ENCODE measurements at places on chromosomes 11 and 22.

DNA sequence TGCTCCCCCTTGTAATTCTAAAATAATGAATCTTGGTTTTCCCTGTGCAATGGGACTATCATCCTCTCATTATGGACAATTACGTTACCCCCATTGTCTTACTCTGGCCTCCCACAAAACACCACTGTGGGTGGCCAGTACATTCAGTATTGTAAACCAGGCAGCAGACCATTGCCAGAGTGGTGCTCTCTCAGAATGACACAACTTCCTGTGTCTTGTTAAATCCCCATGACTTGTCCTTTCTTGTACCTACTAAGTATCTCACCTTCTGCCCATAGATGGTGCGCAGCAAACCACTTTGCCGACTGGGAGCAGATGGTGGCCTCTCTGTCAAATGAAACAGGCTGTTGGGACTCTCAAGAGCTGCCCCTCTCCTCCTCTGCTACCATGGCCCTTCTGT, 287.1 kb upstream of the RAG2 start:
- no peaks in the 10 kb centered on the region for H3K4me1 ChIP-seq
- H3K4me3 ChIP-seq = no peak overlapping the region
- H3K27ac ChIP-seq = no peak overlapping the region

- no peak overlapping the region for H3K27ac ChIP-seq
- H3K27me3 ChIP-seq = no peaks in the 10 kb centered on the region
- H3K4me1 ChIP-seq = no peaks in the 10 kb centered on the region
- no peak overlapping the region for H3K4me3 ChIP-seq
- H3K36me3 ChIP-seq = no peaks in the 10 kb centered on the region
These were observed 27.6 kb downstream of the TP53I11 start for GRCh38 chr11:44923115-44923514.

- no peak for DNase-seq
- H3K27me3 ChIP-seq = no peaks in the 10 kb centered on the region
- H3K4me3 ChIP-seq = no peak overlapping the region
- H3K27ac ChIP-seq = peak overlapping the region; percentile 6
These were observed 52.9 kb downstream of the C11orf58 start for GRCh38 chr11:16791191-16791961.

DNA sequence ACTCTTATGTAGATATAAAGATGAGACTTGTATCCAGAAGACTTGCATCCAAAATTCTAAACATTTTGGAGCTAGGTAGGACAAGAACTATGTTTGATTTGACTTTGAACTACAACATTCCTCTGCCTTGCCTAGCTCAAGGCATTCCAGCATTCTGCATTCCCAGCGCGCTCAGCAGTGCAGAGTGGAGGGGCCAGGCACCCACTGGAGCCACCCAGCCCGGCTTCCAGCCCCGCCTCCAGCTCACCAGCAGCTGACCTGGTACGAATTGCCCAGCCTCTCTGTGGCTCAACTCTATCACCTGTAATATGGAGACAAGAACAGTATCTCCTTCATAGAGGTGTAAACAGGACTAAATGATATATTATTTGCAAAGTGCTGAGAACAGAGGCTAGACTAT, 28.8 kb downstream of the PRDM10 start:
- H3K27ac ChIP-seq = no peak overlapping the region
- no peak overlapping the region for H3K4me3 ChIP-seq
- H3K27me3 ChIP-seq = no peaks in the 10 kb centered on the region
- peaks cover 9% of the 10 kb centered on the region for H3K36me3 ChIP-seq
- DNase-seq = no peak

DNA sequence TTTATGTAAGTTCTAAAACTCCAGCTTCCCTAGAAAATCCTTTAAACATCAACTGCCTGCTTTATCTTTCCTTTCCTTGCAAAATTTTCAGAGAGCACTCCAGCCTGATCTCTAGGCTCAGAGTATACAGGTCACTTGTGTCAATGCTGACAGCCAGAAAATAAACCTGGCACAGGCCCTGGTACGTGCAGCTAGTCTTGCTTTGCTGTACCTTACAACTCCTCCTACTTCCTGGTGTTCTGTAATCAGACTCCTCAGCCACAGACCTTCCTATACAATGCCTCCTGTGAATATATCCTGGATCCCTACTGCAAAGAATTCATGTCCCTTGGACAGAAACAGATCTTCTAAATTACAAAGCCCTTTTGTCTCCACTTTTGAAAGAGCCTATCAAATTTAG, 24.2 kb upstream of the TMEM123 start:
- no peaks in the 10 kb centered on the region for H3K36me3 ChIP-seq
- peaks cover 64% of the 10 kb centered on the region for H3K4me1 ChIP-seq
- peak; percentile 74 for DNase-seq
- no peaks in the 10 kb centered on the region for H3K27me3 ChIP-seq
- H3K27ac ChIP-seq = peak overlapping the region; percentile 81

DNA sequence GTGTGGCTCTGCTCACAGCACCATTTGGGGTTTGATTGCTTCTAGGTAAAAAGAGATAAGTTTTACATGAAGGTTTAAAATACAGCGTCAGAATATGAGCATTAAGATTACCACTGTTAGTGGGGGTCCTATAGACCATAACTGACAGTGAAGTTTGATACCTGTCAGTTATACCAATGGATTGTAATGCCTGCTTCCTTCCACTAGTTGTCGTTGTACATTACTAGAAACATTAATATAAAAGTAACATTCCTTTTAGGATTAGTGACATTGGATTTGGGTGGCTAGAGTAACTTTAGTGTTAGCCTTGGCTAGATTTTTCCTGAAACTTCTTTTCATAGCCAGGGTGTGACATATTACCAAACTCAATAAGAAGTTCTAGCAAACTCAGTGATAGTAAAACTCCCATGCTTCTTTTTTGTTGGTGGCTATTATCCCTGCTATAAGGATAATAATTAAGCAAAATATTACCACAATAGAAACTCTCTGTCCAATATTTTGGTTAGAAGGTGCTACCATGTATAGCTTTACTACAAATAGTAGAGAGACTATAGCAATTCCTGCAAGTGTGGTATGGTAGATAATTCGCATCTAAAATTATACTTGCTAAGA, 57.1 kb downstream of the FAM181B start:
- H3K4me3 ChIP-seq = no peak overlapping the region
- no peak overlapping the region for H3K27ac ChIP-seq
- H3K36me3 ChIP-seq = no peaks in the 10 kb centered on the region
- H3K27me3 ChIP-seq = peaks cover 10% of the 10 kb centered on the region
- H3K4me1 ChIP-seq = no peaks in the 10 kb centered on the region
- DNase-seq = no peak

DNA sequence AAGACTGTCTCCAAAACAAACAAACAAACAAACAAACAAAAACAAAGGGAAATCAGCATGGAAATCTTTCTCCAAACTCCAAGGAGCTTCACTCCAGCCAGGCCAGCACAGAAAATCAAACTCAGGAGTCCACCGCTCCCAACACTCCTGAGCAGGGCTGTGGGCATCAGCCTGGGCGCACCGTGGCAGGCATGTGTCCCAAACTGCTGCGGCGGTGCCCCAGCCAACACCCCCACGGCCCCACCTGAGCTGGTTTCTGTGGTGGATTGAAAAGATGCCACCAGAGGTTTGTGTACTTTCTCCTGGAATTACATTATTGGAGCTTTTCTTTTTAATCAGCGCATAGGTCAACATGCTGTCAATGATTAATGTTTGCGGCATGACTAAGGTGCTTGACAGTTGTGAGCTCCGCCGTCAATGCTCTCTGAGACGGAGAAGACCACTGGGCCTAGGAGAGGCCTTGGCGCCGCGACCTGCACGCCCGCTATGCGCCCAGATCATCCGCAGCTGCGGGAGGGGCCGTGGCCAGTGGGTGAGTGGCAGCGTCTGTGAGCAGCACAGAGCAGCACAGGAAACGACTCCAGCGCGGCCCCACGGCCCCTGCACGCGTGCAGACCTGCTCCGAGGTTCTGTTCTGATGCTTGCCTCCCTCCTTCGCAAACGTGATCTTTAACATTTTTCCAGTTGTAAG, 18.1 kb downstream of the DRD4 start:
- H3K27me3 ChIP-seq = no peaks in the 10 kb centered on the region
- no peaks in the 10 kb centered on the region for H3K4me1 ChIP-seq
- peaks cover 13% of the 10 kb centered on the region for H3K36me3 ChIP-seq

DNA sequence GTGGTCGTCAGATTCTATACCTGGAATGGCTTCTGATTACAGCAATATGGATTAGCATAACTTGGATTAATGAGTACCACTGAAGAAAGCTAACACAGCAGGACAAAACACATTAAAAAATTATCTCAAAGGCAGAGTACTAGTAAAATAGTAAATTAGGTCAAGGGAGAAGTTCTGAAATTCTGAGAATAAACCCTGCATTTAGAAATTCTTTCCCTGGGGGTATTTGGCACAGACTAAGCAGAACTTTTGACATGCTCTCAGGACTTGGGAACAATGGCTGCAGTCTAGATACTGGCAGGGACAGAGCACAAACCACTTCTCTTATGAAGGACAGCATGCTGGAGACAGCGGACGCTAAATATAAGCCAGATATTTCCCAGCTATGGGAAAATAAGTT, 85.6 kb upstream of the GRIA4 start:
- DNase-seq = no peak
- no peak overlapping the region for H3K4me3 ChIP-seq

DNA sequence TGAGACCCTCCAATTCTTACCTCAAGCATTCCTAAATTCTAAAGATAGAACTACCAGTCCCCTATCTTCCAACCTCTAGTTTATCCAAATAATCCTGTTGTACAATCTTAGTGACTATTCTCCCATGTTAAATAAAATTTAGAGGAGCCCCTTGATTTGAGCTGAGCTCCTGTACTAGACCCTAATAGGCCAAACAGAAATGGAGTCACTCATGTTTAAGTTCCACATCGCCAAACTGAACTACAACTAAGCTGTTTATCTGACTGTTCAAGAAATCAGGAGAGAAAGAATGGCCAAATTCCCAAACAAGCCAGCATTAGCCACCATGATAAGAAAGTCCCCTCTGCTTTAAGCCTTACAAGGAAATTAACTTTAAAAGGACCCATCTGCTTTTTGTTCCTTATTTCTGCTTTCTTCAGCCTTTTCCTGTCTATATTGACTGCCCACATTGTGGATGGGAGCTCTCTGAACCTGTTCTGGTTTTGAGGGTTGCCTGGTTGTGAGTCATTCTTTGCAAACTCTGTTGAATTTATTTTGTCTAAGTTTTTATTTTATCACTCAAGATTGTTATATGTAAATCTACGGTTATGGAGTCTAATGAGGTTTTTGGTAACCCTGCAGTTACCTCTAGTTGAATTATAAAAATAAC, 90.4 kb downstream of the TTC28 start:
- no peaks in the 10 kb centered on the region for H3K4me1 ChIP-seq
- H3K36me3 ChIP-seq = no peaks in the 10 kb centered on the region
- no peak for DNase-seq

- no peak overlapping the region for H3K27ac ChIP-seq
- DNase-seq = no peak
- peaks cover 4% of the 10 kb centered on the region for H3K27me3 ChIP-seq
- H3K4me1 ChIP-seq = no peaks in the 10 kb centered on the region
- H3K36me3 ChIP-seq = no peaks in the 10 kb centered on the region
- H3K4me3 ChIP-seq = no peak overlapping the region
These were observed 217.6 kb downstream of the TTC28 start for GRCh38 chr22:28462041-28462440.

GRCh38 chr22:26702906-26703830, 45.8 kb downstream of the MIAT start:
- DNase-seq = no peak
- peaks cover 53% of the 10 kb centered on the region for H3K36me3 ChIP-seq
- H3K27ac ChIP-seq = no peak overlapping the region
- H3K4me3 ChIP-seq = no peak overlapping the region
- peaks cover 8% of the 10 kb centered on the region for H3K4me1 ChIP-seq

DNA sequence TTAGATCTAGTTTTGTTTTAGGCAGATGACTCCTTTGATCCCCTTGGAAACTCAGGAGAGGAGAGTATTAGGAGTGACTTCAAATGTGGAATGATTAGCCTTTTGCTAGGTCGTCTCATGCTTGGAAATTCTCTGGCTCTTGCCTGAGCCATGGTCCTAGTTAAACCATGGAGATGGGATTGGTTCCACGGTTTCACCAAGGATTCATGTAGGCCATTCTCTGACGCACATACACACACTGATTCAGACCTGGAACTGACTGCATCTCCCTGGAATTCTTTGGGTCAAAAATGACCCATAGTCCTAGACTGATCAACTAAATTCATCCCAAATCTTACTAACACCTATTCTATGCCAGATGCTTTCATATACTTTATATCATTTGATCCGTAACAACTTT, 56.5 kb downstream of the POLD3 start:
- no peaks in the 10 kb centered on the region for H3K4me1 ChIP-seq
- no peak overlapping the region for H3K4me3 ChIP-seq
- DNase-seq = no peak
- H3K36me3 ChIP-seq = peaks cover 55% of the 10 kb centered on the region

GRCh38 chr11:63621071-63621470, 6.8 kb upstream of the PLAAT3 start:
- H3K27me3 ChIP-seq = no peaks in the 10 kb centered on the region
- H3K36me3 ChIP-seq = no peaks in the 10 kb centered on the region
- no peak overlapping the region for H3K27ac ChIP-seq
- H3K4me1 ChIP-seq = peaks cover 6% of the 10 kb centered on the region
- no peak for DNase-seq
- no peak overlapping the region for H3K4me3 ChIP-seq

GRCh38 chr22:27603800-27604144, 197.8 kb downstream of the MN1 start:
- peaks cover 8% of the 10 kb centered on the region for H3K27me3 ChIP-seq
- no peak overlapping the region for H3K27ac ChIP-seq
- no peak for DNase-seq
- no peaks in the 10 kb centered on the region for H3K4me1 ChIP-seq

GRCh38 chr11:32055861-32056260, 35.0 kb upstream of the RCN1 start:
- peaks cover 33% of the 10 kb centered on the region for H3K27me3 ChIP-seq
- no peaks in the 10 kb centered on the region for H3K36me3 ChIP-seq
- DNase-seq = no peak

GRCh38 chr22:47052236-47053012, 290.0 kb downstream of the TBC1D22A start:
- H3K4me1 ChIP-seq = peaks cover 6% of the 10 kb centered on the region
- H3K36me3 ChIP-seq = no peaks in the 10 kb centered on the region
- H3K4me3 ChIP-seq = no peak overlapping the region

- no peak overlapping the region for H3K4me3 ChIP-seq
- no peaks in the 10 kb centered on the region for H3K27me3 ChIP-seq
- H3K4me1 ChIP-seq = peaks cover 17% of the 10 kb centered on the region
- peak overlapping the region; percentile 62 for H3K27ac ChIP-seq
These were observed 23.2 kb downstream of the TAF1D start for GRCh38 chr11:93718057-93718563.

DNA sequence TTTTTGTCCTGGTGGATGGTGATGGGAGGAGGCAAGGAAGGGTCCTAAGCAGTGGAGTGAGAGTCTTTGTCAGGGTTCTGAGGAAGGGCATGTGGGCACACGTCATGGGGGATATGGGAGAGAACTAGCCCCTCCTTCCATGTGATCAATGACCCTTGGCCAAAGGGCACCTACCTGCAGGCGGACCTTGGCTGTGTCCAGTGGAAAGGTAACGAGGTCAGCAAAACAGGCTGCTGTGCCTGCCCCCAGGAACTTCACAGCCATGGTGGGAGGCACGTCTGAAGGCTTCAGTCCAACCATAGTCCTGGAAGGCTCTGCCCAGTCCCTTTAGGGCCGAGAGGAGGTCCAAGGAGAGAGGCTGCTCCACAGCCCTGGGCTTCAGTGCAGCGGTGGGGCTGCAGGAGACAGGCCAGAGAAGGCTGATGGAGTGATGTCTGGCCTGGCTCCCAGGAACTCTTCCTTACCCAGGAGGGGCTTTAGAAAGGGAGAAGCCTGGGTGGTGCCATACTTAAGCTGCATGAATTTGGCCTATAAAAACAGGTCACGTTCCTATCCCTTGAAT, 2.1 kb downstream of the UCP3 start:
- H3K4me1 ChIP-seq = peaks cover 68% of the 10 kb centered on the region
- peak overlapping the region; percentile 71 for H3K27ac ChIP-seq
- DNase-seq = no peak
- no peaks in the 10 kb centered on the region for H3K27me3 ChIP-seq
